ENCODE measurements at places on chromosomes 16 and 17.
A peak's percentile ranks its signal among the peaks of the same experiment; 100 is the strongest.

DNA sequence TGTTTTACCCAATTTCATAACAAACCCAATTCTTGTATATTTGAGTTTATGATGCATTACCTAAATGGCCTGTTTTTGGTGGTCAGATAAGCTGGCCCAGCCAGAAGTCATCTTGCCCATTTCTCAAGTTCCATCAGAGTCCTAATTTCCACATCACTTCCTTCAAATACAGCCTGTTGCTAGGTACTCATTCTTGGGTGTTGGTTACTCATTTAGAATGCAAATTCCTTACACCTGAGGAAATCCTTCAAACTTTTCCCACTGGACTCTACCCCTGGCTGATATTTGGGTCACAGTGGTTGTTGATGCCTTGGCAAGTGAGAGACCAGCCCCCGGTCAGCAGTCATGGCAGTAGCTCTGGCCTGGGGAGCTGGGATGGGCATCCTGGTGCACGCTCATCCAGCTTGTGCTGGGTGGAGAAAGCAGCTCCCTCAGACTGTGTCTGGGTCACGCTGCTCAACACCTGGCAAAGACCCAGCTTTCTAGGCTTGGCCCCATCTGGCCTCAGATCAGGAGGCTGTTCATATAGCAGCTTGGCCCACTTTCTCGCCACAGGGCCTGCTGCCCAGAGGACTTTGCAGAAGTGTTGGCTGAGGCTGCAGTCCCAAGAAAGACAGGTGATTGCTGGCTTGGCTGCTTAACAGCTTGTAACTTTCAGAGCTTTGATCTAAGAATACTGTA is 25.8 kb downstream of the WSB1 start:
- DNase-seq, result peak; percentile 74

DNA sequence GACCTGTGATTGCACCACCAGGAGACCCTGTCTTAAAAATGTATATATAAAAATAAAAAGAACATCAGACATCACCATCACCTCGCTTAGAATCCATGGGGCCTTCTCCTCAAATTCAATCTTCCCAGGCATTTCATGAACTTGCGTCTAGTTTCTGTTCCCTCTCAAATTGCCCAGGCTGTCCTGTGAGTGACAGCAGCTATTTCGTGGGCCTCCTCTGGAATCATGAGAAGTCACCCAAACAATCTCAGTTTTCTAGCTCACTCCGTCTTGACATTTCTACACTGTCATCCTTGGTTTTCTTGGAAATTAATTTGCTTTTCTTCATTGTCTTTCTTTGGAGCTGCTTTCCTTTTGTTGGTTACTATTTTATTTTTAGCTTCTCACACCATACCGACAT is 7.3 kb downstream of the SLC52A1 start:
- no peak for DNase-seq

DNA sequence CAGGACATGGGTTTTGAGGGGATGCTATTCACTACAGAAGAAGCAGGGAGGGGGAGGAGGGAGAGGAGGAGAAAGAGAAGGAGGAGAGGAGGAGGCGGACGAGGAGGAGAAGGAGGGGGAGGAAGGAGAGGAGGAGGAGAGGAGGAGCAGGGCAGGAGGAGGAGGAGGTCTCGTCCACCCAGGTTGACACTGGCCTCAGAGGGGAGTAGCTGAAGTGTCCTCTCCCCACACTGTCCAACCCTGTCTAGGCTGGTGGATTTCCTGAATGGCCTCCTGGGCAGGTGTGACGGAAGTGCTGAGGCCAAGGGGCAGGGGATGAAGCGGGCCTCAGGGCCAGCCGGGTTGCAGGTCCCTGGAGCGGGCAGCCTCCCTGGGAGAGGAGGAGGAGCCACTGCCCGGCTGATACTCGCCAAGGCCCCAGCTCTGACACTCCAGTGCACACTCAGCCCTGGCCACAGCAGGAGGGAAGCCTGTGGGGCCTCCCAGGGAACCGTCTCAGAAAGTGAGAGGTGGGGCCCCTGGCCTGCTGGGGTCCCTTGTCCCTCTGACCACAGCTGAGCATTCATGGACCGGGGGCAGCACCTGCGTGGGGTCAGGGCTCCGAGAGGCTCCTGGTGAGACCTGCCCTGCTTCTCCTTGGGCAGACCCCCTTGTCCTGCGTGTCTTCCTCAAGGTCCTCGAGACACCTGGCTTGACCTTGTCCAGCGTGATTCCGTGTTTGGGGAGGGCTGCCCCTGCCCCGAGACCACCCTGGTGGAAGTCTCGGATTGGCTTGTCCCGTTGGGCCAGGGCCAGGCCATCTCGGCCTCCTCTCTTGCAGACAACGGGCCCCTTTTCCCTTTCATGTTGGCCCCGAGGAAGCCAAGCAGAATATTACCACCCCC is 200.6 kb upstream of the CIBAR2 start:
- DNase-seq, result peak; percentile 54

DNA sequence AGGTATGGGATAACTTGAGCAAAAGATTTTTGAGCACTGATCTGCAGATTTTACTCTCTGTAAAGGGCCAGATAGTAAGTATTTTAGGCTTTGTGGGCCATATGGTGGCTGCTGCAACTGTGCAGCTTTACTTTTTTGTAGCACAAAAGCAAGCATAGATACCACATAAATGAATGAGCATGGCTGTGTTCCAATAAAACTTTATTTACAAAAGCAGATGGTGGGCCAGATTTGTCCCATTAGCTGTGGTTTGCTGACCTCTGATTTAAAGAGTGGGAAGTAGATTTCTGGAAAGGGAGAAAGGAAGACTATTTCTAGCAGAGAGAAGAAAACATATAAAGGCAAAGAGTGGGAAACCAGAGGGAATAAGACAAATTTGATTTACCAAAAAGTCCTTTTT is 298.5 kb upstream of the HSBP1 start:
- DNase-seq, result no peak

DNA sequence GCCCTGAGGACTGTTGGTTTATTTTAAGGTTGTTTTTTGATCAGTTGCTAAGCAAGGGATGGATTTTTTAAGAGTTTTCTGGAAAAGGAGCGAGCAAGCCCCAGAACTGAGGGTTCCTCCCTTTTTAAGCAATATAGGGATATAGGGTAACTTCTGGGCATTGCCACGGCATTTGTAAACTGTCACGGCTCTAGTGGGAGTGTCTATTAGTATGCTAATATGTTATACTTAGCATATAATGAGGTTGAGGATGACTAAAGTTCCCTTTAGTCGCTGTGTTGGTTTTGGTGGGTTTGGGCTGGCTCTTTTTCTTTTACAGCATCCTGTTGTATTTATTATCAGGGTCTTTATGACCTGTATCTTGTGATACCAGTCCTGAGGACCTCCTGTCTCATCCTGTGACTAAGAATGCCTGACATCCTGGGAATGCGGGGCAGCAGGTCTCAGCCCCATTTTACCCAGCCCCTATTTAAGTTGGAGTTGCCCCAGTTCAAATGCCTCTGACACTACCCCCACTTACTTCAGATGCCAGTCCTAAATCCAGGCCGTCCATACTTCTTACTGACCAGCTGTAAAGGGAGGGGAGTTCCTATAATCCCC is 59.4 kb downstream of the MFSD11 start:
- DNase-seq, result no peak

- no peak for DNase-seq
Measured at GRCh38 chr17:14950686-14951085, 314.4 kb downstream of the PMP22 start.

- no peak for DNase-seq
Measured at GRCh38 chr17:73250851-73251640, 10.6 kb downstream of the CPSF4L start.
